ENCODE measurements at places on chromosomes 11 and 22.

GRCh38 chr11:68321293-68322051 lies 9.1 kb downstream of the LRP5 start:
- DNase-seq: no peak

DNA sequence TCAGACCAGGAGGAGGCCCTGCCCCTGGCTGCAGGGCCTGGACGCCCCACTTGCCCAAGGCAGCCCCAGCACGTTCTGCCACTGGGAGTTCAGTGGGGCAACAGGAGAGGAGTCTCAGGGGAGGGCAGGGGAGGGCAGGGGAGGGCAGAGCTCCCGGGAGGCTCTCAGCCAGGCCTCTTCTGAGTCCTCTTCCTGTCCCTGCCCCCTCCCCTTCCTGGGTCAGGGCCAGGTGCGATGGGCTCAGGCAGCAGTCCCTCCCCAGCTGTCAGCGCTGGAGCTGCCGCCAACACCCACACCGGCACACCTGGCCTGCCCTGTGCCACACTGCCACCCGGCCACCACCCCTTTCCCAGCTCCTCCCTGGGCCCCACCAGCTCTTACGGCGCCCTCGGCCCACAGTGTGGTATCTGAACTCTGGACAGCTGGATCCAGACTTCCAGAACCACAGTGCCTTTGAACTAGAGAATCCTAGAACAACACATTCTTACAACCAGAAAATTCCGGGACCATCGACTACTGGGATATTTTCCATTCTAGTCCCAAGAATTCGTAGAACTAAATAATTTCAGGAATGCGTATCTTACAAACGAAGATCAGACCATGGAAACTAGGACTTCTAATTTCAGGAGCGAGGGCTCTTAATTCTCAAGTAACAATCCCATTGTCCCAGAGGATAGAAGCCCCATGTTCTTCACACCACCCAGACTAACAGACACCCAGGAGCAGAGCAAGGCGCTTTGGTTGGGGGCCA lies 21.8 kb downstream of the RPL3 start:
- DNase-seq: no peak

DNA sequence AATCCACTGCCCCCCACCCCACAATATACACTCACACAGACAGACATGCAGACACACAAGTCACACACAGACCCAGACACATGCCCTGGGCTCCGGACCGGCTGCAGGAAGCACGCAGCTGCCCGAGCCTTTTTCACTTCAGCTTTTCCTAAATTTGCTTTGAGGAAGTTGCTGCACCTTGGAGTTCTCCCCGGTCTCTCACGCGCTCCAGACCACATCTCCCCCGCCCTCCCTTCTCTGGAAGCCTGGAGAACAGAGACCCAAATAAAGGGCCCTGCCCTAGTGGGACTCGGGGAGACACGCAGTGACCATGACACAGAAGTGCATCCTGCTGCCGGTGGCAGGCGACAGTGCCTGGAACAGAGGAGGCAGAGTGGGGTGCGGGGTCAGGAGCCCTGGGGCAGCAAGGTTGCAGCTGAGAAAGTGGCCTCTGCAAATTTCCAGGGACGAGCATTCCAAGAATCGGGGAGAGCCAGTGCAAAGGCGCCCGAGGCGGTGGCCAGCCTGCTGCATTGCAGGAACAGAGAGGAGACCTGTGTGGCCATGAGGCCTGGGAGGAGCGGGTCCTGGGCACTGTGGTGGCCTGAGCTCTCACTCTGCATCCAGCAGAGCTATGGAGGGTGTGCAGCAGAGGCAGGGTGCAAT lies 19.1 kb downstream of the RPL3 start:
- DNase-seq: no peak

- no peak for DNase-seq
Observed at GRCh38 chr11:43177975-43178374, 133.8 kb upstream of the API5 start.

DNA sequence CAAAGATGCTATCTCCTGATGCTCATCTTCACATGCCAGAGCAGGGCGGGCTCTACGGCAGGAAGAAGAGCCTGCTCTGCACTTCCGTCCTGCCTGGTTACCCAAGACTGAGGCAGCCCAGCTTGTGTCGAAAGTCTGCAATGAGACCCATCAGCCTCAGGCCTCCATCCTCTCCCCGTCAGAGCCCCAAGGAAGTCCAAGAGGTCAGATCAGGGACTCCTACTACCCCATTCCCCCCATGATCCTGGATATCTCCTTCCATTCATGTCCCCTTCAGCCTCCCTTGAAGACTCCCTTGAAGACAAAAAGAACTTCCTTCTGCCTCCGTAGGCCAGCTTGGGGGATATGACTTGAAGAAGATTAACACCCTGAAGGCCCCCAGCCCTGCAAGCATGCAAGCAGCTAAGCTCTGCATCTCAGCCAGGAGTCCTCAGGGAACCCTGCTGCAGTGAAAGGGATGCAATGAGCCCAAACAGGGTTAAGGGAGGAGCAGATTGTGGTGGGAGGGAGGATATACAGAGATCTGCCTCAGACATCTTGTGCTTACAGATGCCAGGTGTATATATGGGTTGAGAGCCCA lies 85.6 kb downstream of the TRIM29 start:
- DNase-seq: no peak

GRCh38 chr11:106276126-106276525 lies 198.7 kb downstream of the AASDHPPT start:
- no peak for DNase-seq

DNA sequence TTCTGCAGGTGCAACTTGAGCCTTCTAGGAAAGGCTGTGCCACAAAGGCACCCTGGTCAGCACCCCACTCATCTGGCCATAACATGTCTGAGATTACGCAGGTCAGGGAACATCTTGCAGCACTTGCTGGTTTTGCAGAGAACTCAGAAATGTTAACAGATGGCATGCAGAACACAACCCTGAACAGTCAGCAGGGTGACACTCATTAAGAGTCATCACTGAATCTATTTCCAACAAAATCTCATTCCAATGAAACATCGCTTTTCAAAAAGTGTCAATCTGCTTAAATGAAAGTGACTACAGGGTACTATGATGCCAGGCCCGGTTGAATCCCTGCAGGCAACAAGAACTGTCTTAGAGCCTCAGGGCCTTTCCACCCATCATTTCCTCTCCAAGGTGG lies 369.8 kb upstream of the CCDC90B start:
- no peak for DNase-seq

DNA sequence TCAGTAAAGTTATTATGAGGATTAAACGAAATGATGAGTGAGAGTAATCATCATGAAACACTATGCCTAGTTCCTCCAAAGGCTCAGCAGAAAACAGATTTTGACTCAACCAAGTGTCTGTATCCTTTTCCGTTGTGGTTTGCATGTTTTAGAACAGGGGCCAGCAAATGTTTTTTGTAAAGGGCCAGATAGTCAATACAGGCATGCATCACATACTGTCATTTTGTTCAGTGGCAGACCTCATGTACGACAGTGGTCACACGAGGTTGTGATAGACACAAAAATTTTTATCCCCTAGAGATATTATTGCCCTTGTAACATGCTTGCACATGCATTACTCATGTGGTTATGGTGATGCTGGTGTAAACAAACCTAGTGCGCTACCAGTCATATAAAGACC lies 81.9 kb upstream of the SLC25A18 start:
- no peak for DNase-seq

- no peak for DNase-seq
Observed at GRCh38 chr11:12473381-12473780, 96.0 kb downstream of the PARVA start.

DNA sequence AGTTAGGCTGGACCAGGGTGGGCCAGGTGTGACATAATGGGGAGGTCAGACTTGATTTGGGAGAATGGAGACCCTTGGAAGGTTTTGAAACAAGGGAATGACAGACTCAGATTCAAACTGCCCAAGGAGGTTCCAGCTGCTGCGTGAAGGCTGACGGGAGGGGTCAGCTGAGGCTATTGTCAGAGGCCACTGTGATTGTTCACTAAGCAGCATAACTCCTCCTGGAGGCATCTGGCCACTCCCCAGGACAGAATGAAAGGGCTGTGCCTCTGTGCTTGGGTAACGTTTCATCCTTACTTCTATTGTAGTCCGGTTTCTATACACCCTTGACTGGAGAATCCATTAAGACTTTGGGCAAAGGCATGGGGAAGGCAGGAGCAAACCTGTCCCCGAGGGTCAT lies 126.6 kb downstream of the DSCAML1 start:
- DNase-seq: no peak

GRCh38 chr22:37657590-37658132 lies 862 bp upstream of the PDXP start:
- no peak for DNase-seq

DNA sequence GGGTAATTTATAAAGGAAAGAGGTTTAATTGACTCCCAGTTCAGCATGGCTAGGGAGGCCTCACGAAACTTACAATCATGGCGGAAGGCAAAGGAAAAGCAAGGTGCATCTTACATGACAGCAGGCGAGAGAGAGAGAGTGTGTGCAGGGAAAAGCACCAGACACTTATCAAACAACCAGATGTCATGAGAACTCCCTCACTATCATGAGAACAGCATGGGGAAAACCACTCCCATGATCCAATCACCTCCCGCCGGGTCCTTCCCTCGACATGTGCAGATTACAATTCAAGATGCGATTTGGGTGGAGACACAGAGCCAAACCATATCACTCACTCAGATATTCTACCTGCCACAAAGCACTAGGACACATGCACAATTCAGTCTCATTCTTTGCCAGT lies 48.1 kb upstream of the HMGXB4 start:
- no peak for DNase-seq

All from SW 1271 (cell line).